ENCODE measurements at places on chromosomes 3 and 15.
A peak's percentile ranks its signal among the peaks of the same experiment; 100 is the strongest.

DNA sequence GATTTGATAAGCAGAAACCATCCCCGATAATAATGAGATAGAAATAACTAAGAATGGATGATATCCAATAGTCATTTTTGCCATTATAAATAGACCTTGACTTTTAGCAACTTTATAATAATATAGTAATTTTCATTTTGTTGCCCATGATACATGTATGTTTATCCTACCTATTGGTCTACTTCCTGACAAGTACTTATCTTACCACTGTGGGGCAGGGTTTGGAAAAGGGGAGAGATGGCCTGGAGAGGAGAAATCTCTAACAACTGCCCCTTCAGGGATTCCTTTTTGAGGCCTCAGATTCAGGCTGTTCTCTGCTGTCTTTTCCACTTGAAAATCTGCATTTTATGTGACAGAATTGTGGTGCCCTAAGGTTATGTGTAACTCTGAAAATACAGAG is 42.2 kb downstream of the FAM98B start:
- no peak for DNase-seq

DNA sequence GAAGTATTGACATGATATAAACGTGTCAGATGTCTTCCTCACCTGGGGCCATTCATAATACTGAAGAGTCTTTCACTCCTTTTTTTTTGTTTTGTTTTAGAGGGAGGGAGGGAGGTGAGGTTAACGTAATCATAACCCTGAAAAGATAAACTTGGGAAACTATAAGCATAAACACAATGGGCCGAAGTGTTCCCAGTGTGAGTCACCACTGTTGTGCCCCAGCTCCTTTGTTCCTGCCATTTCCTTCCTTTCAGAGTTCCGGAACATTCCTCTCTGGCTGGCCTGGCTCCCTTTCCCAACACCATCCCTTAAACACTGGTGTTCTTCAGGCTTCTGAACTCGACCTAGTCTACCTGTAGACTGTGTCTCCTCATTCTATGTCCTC is 18.6 kb downstream of the PLD1 start:
- DNase-seq, result no peak

GRCh38 chr3:81723732-81724313 is 37.6 kb downstream of the GBE1 start:
- DNase-seq, result no peak

DNA sequence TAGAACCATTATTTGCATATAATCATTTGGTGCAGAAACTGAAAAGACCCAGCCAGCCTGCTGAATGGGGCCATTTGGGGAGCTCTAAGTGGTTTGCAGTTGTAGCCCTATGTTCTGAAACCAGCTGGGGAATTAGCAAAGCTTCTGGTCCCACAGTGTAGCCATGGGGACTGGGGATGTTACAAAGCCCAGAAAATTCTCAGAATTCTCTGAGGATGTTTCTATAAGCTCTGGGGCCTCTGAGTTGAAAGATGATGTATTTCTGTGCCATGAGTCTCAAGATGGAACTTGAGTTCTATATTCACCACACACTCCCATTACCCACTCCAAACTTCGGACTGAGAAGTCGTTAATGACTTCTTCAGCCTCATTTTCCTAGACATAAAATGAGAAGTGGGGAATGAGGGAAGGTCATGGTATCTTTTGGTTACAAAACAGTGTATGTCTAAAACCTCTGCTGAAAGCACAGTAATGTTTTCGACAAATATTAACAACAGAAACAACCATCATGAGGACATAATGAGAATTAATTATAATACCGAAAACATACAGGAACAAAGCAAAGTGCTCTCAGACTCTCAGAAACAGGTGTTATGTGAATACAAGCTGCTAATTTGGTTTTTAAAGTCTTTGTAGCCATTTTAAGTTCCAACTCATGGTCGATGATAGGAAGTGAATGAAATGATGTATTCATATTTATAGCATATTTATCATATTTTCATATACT is 89.4 kb downstream of the RFTN1 start:
- no peak for DNase-seq

- no peak for DNase-seq
These were observed 89.5 kb downstream of the VGLL4 start for GRCh38 chr3:11554236-11554610.

DNA sequence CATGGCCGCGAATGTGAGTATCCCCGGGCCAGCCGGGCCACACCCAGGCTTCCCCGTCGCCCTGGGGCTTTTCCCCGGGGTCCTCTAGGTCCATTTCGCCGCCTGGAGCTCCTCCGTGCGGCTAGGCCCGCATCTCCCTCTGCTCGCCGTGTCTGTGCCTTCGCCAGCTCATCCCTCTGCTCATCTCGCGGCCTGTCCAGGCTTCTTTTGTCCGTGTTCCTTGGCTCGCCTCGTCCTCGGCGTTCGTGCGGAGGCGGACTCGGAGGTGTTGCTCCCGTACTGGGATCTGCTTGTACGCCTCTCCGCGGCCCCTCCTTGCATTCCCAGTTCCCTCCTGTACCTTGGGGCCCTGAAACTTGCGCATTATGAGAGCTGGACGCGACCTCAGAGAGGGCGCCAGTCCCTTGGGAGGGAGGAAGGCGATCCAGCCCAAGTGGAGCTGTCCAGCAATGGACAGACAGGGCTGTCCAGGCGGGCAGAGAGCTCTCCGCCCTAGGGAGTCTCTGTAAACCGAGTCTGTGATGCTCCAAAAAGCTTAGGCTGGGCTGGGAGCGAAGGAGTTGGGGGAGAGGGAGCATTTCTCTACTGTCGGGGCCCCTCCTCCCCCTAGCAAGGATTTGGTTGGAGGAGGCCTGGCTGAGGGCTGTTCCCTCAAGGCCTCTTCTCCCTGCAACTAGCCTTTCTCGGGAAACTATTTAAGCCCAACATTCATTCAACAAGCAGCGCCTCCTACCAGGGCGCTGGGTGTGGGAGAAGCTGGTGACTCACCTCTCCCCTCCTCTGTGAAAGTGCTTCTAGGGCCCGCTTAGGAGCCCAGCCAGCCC is 553 bp downstream of the TMEM43 start:
- peak; percentile 49 for DNase-seq

GRCh38 chr15:99631255-99631654 is 65.5 kb downstream of the MEF2A start:
- DNase-seq, result no peak

- no peak for DNase-seq
These were observed 549.9 kb upstream of the DPPA4 start for GRCh38 chr3:109887293-109887692.

- no peak for DNase-seq
These were observed 22.8 kb downstream of the ESYT3 start for GRCh38 chr3:138456961-138457862.

DNA sequence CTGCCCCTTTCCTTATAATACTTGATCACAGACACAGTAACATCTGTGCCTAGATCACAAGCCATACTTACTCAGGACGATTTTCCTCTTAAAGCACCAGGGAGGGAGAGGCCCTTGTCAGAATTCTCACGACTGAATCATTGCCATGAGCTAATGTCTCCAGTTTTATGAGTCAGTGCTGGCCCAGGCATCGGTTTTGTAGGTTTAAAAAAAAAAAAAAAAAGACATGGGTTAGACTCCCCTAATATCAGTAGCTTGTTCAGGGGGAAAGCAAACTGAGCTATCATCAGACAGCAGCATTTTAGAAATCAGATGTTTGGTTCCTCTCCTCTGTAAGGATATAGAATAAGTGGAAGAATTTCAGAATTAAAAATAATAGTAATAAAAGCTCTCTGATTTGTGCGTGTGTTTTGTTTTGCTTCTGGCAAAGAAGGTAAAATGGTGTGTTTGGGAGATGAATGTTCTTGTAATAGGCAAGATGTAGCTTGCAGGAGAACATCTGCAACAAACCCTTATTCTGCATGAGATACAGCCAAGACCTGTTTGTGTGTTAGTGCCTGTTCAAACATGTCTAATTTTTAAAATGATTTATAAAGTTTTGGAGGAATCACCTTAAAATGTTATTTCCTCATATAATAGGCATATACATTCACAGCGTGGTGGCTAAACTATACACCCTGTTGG is 193.6 kb downstream of the TP63 start:
- DNase-seq, result no peak

DNA sequence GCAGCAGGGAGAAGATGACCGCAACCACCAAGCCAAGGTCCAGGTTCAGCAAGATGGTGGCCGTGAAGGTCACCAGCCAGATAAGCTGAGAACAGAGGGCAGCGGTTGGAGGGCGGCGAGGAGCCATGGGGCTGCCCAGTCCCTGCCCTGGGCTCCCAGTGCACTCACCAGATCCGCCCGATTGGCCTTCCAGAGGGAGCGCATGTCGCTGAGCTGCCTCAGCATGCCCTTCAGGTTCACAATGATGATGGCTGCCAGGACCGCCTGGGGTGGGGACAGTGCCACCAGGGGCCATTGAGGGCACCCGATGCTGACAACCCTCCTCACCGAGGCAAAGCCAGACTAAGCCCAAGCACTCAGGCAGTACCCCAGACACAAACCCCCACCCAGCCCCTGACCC is 5.4 kb downstream of the SLC26A6 start:
- no peak for DNase-seq

DNA sequence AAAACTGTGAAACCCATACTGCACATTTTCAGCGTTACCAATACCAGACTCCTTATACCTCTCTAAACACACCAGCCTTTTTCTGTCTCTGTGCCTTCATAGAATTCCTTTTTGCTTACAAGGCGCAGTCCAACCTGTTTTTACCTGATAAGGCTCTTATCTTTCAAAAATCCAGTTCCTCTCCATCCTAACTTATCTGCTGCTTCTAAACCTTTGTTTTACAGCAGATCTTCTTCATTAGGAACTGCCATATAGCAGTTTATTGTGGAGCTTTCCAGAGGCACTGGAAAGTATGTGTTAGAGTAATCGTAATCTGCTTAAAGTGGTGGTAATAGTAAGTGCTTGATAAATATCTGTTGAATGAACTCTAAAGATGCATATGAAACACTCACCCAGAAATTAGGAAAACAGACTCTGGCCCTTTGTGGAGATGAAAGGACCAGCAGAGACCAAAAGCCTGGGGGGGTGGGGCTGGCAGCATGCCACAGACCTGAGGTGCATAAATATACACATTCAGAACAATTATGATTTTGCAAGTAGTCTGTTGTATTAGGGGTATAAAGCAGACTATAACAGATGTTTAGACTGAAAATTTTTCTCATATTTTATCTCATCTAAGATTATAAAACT is 29.3 kb downstream of the PPP2R3A start:
- DNase-seq, result no peak

DNA sequence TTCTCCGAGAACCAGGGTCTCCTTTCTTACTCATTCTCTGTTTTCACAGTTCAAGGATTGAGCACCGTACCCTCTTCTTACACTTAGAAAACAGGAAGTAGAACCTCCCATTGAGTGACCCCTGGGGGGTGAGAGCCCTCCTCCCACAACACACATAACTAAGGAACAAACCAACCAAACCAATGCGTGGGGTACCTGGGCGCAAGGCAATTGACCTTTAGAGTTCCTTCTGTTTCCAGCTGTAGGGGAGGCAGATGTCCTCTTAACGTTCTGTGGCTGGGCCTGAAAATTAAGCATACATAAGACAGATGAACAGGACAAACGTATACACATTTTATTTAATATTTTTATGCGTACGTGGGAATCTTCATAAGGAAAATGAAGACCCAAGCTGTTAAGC is 33.5 kb upstream of the TIMP4 start:
- DNase-seq, result no peak

GRCh38 chr3:45008117-45008516 is 18.0 kb upstream of the CLEC3B start:
- DNase-seq, result no peak

- DNase-seq, result no peak
These were observed 46.3 kb downstream of the CEMIP start for GRCh38 chr15:80825361-80826030.

- no peak for DNase-seq
These were observed 594 bp upstream of the ICE2 start for GRCh38 chr15:60479361-60480110.

- DNase-seq, result no peak
These were observed 175.5 kb upstream of the CD96 start for GRCh38 chr3:111366515-111366914.

DNA sequence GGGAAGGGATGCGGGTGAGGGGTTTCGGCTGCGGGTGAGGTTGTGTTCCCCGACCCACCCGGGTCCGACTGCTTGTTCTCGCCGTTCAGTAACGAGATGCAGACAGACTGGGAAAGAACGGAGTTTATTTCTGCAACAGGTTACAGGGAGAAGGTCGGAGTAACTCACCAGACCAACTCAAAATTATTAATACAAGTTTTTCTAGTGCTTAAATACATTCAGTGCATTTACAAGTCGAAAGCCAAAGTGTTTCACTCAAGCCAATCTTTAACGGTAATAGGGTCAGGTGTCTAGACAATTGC is 492 bp upstream of the HIGD1A start:
- no peak for DNase-seq

- DNase-seq, result no peak
These were observed 91.7 kb upstream of the FGF12 start for GRCh38 chr3:192819001-192819569.

DNA sequence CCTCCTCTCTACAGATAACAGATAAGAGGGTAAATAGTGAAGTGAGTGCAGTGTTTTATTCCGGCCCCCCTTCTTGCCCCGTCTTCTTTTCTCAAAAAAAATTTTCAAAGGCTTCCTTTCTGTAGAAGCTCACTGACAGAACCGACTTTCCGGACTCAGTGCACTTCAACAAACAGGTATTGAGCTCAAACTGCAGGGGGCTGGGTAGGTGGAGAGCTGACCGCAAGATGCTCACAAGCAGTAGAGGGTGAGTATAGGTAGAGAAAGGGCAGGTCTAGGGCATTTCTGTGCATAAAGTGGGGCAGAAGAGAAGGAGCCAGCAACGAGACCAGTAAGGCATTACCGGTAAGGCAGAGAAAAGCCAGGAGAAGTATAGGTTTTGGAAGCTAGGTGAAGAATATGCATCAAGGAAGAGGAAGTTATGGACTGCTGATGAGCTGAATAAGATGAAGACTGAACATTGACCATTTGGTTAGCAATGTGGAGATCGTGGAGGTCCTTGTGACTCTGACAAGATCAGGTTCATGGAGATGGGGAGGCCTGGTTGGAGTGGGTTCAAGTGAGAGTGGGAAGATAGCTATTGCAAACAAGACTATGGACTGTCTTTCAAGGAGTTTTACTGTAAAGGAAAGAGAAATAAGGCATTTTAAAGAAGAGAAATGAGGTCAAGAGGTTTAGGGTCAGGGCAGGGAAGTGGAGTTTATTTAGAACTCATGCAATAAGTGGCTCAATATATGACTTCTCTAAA is 97.4 kb downstream of the ST6GAL1 start:
- peak; percentile 31 for DNase-seq

- no peak for DNase-seq
These were observed 11.1 kb downstream of the TRANK1 start for GRCh38 chr3:36933540-36934296.

- DNase-seq, result no peak
These were observed 996.0 kb downstream of the OTOL1 start for GRCh38 chr3:162492446-162493081.
